Stimulated activated CD8-positive, alpha-beta memory T cell treated with anti-CD3 and anti-CD28 coated beads, Interleukin-4, amount 100 ng/mL, for 1 hour (primary cell): ENCODE measurements at places on chromosomes 2 and 18.

GRCh38 chr2:234333168-234334130 is 163.4 kb downstream of the ARL4C start:
- no peak for DNase-seq

GRCh38 chr2:56390644-56391043 is 206.9 kb downstream of the CCDC85A start:
- no peak for DNase-seq

DNA sequence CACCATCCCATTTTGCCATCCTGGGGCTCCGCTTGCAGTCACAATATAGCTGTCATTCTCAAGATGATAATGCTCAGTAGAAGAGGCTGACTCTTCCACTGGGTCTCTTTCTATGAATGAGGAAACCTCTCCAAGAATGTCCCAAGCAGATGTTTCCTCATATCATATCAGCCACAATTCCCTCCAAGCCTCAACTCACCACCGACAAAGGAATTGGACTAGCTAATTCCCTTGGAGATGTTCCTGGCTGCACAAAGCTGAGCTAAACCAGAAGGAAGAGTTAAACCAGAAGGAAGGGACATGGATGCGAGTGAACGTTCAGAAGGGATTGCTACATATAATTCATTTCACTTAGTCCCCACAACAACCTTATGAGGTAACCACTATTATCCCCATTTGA is 65.0 kb upstream of the NPAS2 start:
- DNase-seq, result no peak

DNA sequence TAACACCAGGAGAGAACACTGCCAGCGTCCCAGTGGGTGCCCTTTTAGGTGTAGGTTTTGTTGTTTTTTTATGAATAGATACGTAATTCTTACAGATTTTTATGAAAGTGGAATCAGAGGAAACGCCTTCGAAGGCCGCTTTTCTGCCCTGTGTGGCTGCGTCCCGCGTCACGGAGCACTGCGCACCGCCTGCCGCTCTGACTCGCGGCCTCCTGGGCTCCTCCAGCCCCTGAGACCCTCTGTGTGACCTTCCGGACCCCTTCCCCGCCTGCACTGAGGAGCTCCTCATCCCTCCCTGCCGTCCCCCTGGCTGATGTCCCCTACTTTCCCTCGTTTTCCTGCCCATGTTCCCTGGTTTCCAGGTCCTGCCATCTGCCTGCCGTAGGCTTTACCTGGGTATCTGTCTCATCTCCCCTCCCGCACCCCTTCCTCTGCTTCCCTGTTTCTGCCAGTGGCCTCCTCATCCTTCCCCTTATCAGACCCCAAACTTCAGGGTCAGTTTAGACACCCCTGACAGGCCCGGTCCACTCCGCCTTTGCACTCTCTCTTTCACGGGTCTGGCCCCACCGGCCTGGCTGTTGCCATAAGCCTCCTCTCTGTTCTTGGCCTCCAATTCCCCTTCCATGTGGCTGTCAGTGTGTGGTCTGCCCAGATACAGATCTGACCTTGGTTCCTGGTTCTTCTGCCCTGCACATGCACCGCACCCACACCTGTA is 32.7 kb downstream of the PDIA6 start:
- DNase-seq, result no peak

DNA sequence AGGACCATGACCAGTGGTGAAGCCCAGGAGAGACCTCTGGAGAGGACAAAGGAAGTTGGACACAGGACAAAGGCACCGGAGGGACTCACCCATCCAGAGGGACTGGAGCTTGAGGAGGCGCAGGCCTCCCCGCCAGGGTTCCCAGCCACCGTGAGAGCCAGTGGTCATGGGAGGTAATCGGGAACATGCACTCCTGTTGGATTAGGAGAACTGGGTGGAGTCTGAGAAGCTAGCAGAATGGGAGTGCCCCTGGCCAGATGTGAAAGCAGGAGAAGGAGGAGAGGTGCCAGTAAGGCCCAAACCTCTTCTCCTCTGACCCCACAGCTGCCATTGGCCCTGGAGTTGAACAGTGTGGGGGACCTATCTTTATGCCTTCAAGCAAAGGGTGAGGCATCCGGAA is 20.3 kb downstream of the POU3F3 start:
- no peak for DNase-seq

DNA sequence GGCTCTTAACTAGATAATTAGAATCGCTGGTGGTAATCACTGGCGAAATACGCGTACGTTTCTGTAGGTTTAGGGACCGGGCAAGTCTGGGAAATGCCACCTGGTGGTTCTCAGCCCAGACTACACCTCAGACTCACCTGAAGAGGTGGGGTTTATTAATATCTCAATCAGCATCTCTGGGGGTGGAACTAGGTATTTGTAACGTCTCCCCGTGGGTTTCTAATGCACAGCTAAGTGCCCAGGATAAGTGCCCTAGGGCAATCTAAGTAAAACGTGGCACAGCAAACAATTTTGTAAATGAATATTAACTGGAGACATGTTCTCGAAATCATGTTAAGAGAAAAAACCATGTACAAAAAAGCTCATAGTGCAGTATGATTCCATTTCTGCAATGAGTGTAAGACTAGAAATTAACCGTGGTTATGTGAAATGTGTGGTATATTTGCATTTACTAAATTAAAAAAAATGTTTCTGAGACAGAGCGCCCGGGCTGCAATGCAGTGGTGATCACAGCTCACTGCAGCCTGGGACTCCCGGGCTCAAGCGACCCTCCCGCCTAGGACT is 760 bp upstream of the CNOT11 start:
- no peak for DNase-seq

- no peak for DNase-seq
These were observed 12.7 kb downstream of the TTC39C start for GRCh38 chr18:24027156-24027827.

GRCh38 chr18:37298816-37299215 is 266.8 kb downstream of the CELF4 start:
- DNase-seq, result no peak

- no peak for DNase-seq
These were observed 64.7 kb upstream of the ST3GAL5 start for GRCh38 chr2:85953476-85953875.

DNA sequence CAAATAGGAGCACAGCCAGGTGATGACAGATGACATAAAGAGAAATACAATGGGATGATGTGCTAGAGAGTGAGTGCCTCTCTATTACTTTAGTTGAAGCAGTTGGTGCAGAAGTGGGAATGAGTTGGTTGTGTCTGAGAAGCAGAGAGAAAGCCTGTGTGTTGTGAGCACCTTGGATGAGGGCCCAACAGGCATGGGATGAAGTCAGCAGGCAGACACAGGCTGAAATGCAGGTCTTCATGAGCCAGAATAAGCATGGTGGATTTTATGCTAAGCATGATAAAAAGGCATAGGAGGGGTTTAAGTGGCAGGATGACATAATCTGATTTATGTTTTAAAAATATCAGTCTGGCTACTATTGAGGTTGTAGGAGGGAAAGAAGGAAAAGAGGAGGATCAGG is 71.5 kb downstream of the KLHL14 start:
- no peak for DNase-seq

GRCh38 chr2:126857502-126857901 is 41.2 kb upstream of the TEX51 start:
- no peak for DNase-seq

- DNase-seq, result no peak
These were observed 512.5 kb downstream of the PLCL1 start for GRCh38 chr2:198316852-198317396.

DNA sequence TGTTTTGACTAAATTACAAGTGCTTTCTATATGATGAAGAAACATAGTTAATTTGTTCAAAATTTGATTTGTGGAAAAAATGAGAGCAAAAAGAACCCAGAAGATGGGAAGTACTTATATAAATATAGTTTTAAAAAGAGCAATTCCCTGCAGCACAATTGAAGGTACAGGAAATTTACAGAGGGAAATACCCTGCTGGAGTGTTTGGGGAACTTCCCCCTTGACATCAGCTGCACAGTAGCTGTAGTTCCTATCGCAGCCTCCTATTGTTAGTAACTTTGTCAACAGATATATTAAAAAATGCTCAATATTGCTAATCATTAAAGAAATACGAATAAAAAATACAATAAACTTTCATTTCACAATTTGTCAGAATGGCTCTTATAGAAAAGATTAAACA is 1118.8 kb upstream of the ZEB2 start:
- DNase-seq, result no peak

DNA sequence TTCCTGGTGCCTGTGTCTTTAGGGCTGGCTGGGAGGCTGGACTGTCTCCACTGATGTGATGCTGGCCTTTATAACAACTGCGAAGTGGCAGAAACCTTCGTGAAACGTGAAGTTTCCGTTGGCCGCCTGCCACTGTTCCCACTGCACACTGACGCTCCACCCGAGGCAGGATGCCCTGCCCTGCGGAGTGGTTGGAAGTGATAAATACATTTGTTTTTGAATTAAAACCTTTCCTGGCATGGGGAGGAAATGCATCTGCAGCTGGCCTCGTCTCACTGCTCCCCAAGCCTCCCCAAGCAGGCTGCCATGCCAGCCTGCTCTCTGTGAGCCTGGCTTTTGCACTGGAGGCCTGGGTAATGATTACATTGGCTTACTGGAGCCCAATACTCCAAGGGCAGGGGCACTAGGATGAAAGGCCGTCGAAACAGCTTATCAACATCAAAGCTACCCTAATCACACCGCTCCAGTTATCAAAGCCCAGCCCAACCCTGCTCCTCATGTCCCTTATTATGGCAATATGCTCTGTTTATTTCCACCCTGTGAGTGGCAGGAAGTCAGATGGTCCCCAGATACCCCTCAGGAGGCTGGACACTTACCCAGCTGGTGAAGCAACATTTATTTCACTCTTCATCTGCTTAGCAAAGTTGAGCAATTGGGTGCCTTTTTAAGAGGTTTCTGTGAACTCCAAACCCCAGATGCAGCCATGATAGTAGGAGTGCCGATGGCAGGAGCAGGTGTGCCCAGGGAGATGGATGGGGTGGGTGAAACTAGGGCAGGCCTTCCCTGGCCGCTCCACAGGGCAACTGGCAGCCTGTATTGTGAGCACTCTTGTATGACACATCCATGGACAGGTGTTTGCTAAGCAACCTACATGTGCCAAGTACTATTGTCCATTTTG is 97.4 kb upstream of the ITGA6 start:
- no peak for DNase-seq

- no peak for DNase-seq
These were observed 13.4 kb upstream of the NEMP2 start for GRCh38 chr2:190547886-190548285.

DNA sequence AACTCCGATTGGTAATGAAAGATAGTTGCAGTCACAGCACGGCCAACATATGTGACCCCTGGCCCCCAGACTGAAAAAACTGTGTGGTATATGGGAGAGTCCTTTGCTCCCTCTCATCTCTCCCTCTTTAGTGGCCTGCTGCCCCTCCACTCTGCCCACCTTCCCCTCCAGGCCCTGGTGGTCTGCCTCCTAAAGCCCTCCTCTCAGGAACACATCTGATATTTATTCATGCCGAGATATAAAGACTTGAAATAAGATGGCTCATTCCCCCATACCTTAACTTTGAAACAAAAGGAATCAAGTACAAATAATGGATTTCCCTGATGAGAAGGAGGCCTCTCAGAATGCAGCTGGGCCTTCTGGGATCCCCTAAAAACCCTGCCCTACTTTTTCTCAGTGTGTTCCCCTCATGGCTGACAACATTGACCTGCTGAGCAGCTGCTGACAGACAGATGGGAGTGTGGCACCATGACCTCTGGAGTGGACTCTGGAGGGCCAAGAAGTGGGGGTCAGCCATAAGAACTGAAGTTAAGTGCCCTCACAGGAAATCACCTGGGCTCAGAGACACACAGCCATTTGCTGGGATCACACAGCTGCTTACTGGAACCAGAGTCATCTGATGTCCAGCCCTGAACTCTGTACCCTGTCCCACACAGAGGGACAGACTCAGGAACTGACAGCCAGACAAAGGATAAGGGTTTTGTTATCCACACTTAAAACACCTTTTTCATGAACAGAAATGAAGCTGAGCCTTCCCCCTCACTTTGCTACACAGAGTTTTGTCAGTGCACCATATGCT is 39.8 kb upstream of the ST8SIA3 start:
- DNase-seq, result no peak

- no peak for DNase-seq
These were observed 144.2 kb upstream of the DLGAP1 start for GRCh38 chr18:4599312-4599711.

- no peak for DNase-seq
These were observed 19.7 kb downstream of the PKDCC start for GRCh38 chr2:42067521-42067920.

GRCh38 chr2:182267971-182268370 is 158.9 kb downstream of the PDE1A start:
- DNase-seq, result no peak

GRCh38 chr18:25189391-25190185 is 162.4 kb downstream of the ZNF521 start:
- no peak for DNase-seq

GRCh38 chr2:173184031-173185004 is 108.7 kb downstream of the MAP3K20 start:
- DNase-seq, result no peak

GRCh38 chr2:107168141-107168540 is 282.2 kb upstream of the ST6GAL2 start:
- DNase-seq, result no peak

DNA sequence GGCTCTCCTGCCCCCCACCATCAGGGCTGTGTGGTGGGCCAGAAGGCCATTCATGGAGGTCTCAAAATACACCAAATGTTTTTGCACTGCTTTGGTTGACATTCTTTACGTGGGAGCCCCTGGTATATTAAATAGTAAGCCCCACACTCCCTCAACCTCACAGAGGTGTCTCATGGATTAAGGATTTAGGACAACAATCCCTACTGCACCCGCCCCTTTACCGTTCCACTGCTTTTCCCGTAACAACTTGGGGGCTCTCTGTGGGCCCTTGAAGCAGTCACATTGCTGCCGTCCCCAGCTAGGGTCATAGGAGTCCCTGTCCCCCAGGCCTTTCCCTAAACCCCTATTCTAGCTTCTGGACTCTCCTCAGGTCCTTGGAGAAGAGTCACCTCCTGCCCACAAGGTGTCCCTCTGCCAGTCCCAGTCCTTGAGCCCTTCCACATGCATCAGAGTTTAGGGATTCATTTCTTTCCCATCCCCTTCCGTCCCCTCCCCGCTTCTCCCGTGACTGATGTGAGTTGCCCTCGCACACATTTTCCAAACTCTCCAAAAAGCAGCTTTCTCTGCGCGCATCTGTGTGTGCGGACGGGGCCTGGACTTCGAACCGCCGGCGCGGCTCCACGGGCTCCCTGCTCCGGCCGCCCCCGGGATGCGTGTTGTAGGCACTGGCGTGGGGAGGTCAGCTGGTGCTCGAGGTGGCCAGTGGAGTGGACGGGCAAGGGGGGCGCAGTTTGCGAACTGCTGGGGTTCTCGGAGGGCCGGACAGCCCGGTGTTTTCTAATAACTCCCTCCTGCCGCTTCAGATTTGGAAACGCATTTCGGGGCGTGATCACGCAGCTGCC is 84.8 kb downstream of the LYPD1 start:
- no peak for DNase-seq

DNA sequence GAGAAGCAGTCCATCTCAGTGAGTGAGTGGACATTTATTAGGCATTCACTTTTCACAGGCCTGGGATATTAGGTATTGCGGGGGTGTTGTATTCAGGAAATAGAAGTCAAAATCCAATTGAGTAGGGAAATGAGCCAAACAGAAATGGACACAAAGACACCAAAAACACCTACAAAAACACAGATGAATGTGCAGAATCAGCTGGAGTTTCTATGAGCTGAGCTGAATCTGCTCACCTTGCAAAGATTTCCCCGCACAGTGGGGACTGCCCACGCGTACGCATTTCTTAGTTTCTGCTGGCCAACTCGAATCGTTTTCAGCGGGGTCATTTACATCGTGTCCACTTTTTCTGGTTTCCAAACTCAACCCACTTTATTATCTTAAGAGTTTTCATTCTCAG is 160.0 kb downstream of the BCL2 start:
- no peak for DNase-seq
